ENCODE measurements at places on chromosomes 13 and 19.

GRCh38 chr13:23350009-23350408, 83.5 kb downstream of the SACS start:
- no peak for DNase-seq

- no peak for DNase-seq
These were observed 33.9 kb downstream of the HPN start for GRCh38 chr19:35075202-35076025.

GRCh38 chr13:84962141-84962750, 837.0 kb downstream of the SLITRK6 start:
- no peak for DNase-seq

GRCh38 chr19:40403262-40403984, 9.8 kb downstream of the PRX start:
- peak; percentile 93 for DNase-seq

DNA sequence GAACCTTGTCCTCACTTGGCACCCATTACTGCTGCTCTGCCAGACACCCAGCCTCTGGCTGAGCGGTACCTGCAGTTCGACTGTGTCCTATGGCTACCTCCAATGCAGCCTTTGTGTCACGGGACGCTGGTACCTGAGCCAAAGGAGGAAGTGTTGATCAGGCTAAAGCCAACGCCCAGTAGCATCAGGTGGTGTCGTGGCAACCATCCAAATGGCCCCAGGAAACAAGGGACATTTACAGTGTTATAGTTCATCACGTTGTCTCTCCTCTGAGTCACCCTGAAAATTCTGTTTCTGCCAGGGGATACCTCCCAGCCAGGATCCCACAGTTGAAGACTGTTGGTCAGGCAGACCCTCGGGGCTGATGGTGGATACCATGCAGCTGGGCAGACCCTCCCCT, 10.1 kb downstream of the RHPN2 start:
- DNase-seq: no peak

GRCh38 chr19:10339977-10340376, 553 bp upstream of the ICAM3 start:
- no peak for DNase-seq

- no peak for DNase-seq
These were observed 30.7 kb upstream of the RFXAP start for GRCh38 chr13:36788276-36788675.

GRCh38 chr13:51997186-51997585, 14.1 kb downstream of the ATP7B start:
- no peak for DNase-seq

DNA sequence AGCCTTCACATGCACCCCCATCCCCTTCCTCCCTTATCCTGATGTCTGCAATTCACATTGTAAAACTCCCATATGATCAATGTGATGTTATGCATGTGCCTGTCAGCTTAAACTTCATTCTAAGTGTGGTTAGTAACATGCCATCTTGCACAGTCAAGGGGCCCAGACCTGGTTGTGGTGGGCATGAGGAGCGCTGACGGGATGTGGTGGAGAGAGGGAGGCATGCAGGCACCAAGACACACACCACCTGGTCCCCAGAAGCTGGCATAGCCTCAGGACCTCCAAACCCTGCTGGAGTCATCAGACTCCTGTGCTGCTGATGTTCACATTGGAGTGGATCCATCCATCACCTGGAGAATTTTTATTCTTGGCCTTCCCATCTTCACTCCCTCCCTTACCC, 90.5 kb upstream of the ABCC4 start:
- DNase-seq: no peak

DNA sequence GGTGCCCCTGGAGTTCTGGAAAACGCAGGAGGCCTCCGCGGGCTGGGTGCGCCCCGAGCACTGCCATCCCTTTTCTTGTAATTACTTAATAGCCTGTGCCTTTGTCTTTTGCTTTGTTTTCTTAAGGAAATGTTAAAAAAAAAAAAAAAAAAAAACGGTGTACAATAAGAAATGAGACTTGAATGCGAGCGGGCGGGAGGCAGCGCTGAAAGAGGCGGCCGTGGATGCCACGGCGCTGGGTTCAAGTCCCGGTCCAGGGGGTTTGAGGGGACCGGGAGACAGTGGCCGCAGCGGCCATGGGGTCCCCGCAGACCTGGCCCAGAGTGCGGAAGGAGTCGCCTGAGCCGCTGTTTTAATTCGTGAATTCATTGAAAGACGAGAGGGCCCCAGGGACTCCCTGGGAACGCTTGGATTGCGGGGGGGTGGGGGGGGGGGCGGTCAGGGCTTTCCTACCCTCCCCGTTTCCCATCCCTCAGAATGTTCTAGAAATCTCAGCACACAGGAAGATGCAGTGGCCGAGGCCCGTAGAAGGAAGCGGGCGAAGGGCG, 349.2 kb upstream of the ARGLU1 start:
- DNase-seq: no peak

DNA sequence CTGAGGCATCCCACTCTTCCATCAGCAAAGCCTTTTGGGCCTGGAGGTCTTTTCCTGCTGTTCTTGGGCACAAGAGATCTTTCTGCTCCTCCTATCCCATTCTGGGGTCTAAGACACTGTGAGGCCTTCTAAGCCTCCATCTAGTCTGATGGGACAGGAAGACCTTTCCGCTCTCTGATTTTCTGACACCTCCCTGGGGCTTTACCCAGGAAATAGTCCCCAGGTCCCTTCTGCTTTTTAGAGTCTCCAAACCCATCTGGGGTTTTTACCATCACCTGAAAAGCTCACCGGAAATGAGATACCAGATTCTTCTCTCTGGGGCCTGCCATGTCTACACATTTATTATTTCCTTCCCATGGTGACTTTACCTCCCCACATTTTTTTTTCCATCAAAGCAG, 21.1 kb downstream of the CLEC17A start:
- no peak for DNase-seq

DNA sequence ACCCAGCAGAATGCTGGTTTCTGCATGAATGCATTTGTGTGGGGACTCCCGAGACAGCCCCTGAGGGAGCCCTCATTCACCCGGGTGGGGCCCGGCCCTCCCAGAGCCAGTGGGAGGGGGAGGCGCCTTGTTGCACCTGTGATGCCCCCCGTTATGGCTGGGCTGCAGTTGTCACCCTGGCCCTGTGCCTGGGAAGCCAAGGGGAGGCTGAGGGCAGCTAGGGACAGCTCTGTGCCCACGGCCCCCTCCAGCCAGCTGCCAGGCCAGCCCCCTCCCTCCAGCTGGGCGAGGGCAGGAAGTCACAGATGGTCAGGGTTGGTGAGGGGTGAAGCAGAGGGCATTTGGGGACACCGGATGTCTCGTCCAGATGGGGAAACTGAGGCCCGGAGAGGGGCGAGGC, 26.1 kb downstream of the NFIC start:
- no peak for DNase-seq

- DNase-seq: no peak
These were observed 23.2 kb downstream of the PDX1 start for GRCh38 chr13:27942972-27943371.

- DNase-seq: no peak
These were observed 61.5 kb upstream of the TDRD3 start for GRCh38 chr13:60335531-60335930.

DNA sequence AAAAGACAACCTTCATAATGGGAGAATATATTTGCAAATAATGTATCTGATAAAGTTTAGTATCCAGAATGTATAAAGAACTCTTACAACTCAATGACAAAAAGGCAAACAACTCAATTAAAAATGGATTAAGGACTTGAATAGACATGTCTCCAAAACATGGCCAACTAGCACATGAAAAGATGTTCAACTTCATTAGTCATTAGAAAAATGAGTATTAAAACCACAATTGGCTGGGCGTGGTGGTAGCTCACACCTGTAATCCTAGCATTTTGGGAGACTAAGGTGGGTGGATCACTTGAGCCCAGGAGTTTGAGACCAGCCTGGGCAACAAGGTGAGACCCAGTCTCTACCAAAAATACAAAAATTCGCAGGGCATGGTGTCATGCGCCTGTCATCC, 18.8 kb upstream of the ZMYM5 start:
- DNase-seq: no peak

DNA sequence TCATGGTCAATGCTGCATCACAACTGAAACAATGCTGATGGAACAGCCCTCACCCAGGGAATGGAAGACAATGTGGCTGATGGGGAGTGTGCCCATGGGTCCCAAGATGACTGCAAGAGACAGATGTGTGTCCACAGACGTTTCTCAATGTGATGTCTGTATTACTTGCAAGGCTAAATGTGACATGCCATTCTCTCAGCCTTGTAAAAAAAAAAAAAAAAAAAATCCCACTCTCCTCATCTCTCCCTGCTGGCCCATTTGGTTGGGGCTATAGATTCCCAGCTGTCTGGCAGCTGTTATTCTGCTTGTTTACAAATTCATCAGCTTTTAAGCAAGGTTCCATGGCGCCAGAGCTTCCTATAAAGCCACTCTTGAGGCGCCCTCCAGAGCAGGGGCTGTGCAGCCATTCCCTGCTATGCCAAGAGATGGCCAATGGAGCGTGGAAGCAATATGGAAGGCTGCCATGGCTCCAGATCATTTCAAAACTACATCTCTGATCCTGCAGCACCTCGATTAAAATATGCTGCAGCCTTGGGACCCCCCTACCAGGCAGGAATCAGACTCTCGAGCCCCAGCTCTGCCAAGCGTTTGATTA, 294.8 kb downstream of the FOXO1 start:
- DNase-seq: no peak

DNA sequence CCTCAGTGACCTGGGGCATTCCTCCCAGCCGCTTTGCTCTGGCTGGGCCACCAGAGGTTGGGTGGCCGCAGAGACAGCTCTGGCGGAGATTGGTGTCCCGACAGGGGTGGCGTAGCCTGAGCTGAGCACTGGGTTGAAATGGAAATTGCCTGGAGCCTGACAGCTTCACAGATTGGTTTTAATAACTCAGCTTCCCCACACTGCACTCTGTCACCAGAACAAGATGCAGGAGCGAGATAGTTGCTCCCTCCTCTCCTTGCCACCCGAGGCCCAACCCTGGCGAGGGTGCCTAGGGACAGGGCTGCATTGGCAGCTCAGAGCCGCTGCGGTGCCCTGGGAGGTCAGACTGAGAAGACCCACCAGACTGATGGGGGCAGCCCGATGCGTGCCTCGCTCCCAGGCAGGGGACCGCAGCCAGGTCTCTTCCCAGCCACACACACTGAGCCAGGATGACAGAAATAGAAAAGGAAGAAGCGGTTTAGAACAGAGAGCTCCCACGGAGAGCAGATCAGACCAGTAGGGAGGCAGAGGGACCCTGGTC, 84.1 kb downstream of the KDM4B start:
- DNase-seq: no peak
